ENCODE measurements at places on chromosomes 4 and X.

- no peak for DNase-seq
Measured at GRCh38 chr4:4619821-4620220, 78.0 kb upstream of the STX18 start.

DNA sequence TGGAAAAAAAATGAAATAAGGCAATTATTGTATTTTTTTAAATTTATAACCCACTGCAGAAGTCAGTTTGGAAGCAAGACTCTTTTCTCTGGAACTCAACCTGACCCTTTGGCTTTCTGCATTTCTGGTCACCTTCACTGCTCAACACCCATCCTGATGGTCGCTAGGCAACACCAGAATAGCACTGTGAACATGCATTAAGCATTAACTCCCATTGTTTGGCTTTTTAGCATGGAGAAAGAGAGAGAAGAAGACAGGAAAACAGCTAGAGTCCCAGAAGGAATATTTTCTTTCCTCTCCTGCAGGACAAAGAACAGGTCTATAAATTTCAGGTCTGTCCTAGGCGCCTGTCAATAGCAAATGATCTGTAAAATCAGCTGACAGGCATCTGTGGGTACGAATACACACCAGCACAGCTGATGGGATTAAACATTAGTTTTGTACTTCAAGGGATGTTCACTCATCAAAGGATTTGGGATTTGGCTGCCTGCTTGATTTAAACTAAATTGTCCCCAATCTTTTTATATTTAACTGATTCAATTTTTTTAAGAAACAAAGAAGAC lies 137.2 kb upstream of the ETNPPL start:
- no peak for DNase-seq

- DNase-seq, result no peak
Measured at GRCh38 chr4:6752486-6752829, 30.1 kb upstream of the KIAA0232 start.

GRCh38 chr4:119623025-119623424 lies 5.6 kb downstream of the PDE5A start:
- DNase-seq, result no peak

DNA sequence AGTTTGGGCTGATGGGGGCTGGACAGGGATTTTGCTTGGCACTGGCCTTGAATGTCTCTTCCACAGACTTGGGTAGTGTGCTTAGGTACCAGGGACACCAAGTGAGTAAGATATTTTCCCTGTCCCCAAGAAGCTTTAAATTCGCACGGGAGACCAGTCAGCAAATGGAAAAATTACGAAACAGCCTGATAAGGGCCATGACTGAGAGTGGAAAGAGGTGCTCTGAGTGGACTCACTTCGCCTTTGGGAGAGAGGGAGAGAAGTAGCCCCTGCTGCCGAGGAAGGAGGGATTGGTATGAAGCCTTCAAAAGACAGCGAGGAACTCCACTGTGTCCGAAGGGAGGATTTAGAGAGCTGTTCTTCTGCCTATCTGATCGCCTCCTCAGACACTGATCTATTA lies 2.6 kb downstream of the LSM6 start:
- no peak for DNase-seq

DNA sequence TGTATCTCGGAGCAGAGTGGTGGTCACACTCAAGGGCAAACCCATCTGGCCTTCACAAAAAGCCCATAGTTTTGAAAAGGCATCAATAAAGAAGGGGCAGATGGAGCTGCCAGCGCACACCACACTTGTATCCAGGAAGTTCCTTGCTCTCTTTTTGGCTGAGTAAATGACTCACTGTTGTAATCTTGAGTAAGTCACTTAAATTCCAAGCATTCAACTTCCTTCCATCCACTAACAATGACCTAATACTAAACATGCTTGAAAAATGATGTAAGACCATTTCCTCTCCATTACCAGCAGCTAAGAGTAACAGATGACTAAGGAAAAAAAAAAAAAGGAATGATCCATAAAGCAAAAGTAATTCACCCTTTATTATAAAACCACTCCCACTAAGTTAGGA lies 32.4 kb upstream of the MYOZ2 start:
- DNase-seq, result no peak

DNA sequence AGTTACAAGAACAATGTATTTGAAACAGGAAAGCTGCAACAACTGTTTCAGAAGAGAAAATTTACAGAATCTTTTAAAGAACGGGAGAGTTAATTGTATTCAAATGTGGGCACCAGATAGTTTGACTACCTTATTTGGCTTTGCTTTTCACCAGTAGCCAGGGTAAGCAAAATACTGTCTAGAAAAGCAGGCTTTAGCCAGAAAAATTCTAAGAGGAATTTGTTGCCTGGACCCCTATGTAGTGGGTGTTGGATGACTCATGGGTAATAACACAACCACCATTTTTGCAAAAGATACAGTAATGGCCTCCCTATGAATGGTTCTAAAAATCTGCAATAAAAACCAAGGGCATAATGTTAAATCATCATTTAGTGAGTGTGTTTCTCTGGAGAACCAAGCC lies 233.4 kb upstream of the ANXA3 start:
- no peak for DNase-seq

- DNase-seq, result peak; percentile 87
Measured at GRCh38 chr4:11597506-11597905, 168.8 kb upstream of the HS3ST1 start.

GRCh38 chrX:110665223-110666002 lies 130.2 kb downstream of the CHRDL1 start:
- no peak for DNase-seq

DNA sequence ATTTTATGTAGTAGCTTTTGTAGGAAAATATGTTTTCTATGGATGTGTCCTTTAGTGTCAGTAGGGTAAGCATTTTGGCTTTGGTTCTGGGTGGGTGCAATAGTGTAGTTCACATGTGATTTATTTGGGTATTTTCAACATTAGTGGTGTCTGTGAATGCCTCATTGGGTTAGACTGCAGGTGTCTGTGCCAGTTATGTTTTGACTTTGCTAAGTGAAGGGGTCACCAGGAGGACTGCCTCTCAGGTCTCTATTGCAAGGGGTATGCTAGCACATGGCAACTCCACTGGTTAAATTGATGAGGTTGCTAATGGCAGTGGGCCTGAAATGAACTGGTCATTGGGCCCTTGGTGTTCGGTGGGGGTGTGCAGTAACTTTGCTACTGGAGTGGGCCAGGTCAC lies 467.1 kb downstream of the NAF1 start:
- DNase-seq, result no peak

DNA sequence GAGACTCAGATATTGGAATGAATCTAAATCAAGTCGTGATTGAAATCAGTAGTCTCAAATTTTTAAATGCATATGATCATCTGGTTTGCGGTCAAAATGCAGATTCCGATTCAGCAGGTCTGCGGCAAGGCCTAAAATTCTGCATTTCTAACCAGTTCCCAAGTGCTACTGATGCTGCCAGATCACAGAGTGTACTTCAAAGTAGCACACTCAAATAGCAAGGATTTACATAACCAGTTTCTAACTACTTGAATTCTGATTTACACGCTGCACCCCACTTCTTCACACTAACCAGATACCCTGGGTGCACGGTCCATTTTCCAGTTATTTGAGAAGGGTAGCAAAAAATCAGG lies 752 bp downstream of the MBTPS2 start:
- no peak for DNase-seq

DNA sequence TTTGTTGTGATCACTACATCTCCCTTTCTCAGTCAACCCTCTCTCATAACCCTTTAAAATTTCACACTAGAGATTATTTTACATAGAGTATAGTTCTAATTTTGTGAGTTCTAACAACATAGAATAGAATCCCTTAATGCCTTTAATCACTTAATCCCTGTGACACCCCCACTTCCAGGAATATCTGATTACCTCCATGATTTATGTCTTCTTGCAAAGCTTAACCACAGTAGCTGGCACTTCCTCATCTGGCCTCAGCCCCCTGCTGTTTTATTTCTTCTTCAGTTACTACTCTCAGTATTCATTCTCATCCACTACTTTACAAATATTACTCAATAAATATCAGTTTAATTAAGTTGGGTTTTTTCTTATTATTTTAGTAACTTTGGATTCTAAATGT lies 340.9 kb downstream of the CENPC start:
- DNase-seq, result no peak

- no peak for DNase-seq
Measured at GRCh38 chrX:9842541-9842940, 56.3 kb downstream of the SHROOM2 start.

GRCh38 chrX:112085149-112085548 lies 2.6 kb upstream of the TRPC5 start:
- no peak for DNase-seq

- no peak for DNase-seq
Measured at GRCh38 chr4:83757121-83757621, 221.3 kb downstream of the GPAT3 start.

- DNase-seq, result no peak
Measured at GRCh38 chr4:113162089-113162488, 112.6 kb downstream of the ANK2 start.

DNA sequence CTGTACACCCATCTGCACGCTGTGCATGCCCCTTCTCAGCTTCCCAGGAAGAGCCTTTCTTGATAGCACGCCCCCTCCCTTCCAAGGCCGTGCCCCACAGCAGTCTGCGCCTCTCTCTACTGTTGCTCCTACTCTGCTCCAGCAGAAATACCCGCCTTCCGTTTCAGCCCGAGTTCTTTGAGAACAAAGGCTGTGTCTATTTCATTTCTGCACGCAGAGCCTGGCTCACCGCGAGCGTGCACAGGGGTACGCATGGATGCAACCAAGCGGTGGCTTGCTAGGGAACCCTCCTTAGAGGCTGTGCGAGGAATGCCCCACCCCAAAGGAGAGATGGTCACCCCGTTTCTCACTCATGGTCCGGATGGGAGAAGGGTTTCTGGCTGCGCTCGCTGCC lies 485 bp downstream of the AADAT start:
- DNase-seq, result peak; percentile 42

DNA sequence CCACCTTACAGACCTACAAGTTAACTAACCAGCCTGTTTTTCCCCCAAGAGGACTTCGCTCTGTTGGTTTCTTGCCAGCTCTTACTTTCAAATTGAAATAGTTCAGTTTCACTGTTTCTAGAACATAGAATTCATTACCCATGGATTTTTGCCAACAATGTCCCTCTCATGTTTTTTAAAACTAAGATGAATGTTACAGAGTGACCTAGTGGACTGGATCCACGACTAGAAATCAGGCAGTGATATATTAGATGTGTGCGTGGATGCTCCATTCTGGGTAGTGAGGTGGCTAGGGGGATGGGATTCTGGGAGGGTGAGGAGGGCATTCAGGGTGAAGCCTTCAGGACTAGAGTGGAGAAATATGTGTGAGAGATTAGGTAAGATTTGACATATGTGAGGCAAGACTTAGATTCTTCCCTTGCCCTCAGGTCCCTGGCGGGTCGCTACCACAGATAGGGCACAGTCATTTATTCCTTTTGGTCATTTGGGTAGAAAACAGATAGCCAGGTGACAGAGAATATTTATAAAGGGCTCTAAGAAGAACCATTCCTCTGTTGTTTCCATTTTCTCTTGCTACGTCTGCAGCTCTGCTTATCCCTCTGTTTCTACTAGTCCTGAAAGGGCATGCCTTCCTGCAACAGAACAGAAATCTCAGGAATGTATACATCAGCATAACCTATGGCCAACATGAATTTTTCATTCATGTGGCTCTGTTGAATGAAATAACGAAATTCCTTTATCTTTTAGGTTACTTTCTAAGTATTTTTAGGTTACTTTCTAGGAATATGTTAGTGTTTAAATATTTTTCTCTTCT lies 15.4 kb upstream of the JADE1 start:
- no peak for DNase-seq

- no peak for DNase-seq
Measured at GRCh38 chr4:108204518-108204917, 35.8 kb upstream of the LEF1 start.

DNA sequence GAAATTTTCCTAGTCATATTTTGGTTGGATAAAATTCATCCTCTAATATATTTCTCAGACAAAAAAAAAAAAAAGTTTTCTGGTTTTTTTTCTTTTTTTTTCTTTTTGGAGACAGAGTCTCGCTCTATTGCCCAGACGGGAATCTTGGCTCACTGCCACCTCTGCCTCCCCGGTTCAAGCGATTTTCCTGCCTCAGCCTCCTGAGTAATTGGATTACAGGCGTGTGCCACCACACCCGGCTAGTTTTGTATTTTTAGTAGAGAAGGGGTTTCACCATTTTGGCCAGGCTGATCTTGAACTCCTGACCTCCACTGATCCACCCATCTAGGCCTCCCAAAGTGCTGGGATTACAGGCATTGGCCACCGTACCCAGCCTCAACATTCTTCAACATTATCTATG lies 432.7 kb upstream of the PABPC4L start:
- DNase-seq, result no peak
